ENCODE measurements at places on chromosomes 6 and 20.

GRCh38 chr6:75437421-75437891 is 56.1 kb downstream of the FILIP1 start:
- no peak for DNase-seq

DNA sequence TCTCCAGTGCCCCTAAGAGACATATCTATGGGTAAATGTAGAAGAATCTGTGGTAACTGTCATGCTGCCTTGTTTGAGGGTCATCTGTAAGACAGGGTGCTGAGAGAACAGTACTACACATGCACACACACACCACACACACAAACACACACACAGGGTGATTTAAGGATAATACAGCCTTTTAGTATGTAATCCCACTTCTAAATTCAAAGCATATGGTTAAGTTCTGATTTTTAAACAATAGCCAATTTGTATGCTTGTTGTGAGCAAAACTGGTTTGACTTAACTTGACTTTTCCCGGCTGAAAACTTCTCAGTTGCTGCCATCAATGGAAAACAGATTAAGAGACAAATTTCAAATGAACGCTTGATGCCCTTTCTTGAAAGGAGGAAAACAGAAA is 241.8 kb downstream of the ADGRG6 start:
- no peak for DNase-seq

- DNase-seq = no peak
Observed at GRCh38 chr6:40347571-40348011, 239.6 kb downstream of the LRFN2 start.

DNA sequence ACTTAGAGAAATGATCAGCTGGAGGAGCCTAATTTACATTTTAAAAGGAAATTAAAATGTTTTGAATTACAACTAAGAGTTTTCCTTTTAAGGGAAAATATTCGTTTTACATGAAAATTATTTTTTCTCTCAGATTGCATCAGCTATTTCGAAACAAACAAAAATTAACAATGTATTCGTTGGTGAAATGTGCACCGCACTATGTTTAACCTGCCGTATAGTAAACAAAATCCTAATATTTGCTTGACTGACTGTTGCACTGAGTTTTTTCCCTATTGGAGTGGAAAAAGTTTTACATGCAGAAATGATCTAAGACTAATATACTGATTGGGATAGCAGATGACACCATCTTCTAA is 5.7 kb downstream of the PDE10A start:
- no peak for DNase-seq

DNA sequence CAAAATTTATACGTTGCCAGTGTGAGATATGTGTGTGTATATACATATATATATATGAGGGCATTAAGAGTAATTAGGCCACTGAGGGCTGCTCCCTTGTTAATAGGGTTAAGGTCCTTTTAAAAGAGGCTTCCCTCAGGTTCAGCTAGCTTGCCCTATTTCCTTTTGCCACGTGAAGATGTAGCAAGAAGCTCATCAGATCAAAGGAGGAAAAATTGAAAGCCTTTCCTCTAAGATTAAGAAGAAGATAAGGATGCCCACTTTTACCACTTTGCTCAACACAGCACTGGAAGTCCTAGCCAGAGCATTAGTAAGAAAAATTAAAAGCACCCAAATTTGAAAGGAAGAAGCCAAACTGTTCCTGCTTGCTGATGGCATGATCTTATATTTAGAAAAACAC is 33.2 kb upstream of the ISM1 start:
- no peak for DNase-seq

- no peak for DNase-seq
Observed at GRCh38 chr20:62487-62886, 25.0 kb upstream of the DEFB125 start.

DNA sequence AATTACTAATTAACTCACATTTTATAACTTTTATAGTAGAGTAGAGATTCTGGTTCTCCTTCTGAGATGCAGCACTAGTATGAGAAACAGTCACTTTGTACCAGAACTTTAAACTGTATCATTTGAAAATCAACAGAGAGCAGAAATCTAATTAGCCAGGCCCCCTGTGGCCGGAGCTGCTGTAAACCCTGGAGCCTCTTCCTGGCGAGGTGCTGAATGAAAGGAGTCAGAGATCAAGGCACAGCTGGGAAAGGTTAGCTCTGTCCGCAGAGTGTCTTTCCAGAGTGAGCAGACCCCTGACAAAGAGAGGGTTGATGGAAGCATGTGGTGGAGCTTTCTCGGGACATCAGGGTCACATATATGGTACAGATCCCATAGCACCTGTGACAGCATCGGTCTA is 703.8 kb downstream of the RFPL4B start:
- DNase-seq = no peak

- DNase-seq = no peak
Observed at GRCh38 chr6:1027109-1027794, 284.6 kb upstream of the FOXQ1 start.

- DNase-seq = no peak
Observed at GRCh38 chr6:135311446-135312200, 130.5 kb downstream of the MYB start.

DNA sequence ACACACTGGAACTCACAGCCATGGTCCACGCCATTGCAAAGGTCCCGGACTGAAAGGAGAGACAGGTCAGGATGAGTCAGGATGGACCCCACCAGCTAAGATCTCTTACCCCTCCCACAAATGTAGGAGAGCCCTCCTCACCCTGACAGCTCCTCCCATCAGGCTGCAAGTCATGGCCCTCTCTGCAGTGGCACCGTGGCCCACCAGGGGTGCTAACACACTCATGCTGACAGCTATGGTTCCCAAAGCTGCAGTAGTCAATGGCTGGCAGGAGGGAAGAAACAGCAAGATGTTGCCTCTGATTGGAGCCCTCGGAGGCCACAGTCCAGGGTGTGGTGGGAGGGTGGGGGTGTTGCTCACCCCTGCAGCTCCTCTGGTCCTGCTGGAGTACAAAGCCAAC is 5.7 kb upstream of the RBPJL start:
- DNase-seq = no peak

DNA sequence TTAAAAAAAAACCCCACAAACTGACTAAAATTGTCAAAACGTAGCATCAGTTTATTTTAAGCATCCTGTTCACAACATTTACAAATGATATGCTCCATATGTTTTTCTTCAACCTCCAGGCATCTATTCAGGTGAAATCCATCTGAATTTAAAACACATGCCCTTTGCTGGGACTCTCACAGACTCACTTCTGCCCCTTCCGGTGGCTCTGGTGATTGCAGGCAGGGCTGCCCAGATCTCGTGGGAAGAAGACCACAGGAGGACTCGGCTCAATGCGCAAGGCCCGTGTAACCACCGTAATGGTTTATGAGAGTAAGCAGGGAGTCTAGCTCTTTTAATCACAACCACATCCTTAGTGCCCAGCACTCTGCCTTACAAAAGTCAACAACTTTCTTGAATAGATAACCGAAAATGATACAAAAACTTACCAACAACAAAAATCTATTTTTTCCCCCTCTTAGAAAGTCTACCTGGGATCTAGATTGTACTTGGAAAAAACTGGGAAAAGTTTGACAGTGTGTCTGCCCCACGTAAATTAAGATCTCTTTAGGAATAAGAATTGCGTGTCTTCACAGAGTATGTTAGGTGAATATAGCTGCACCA is 139.1 kb downstream of the KIF16B start:
- peak; percentile 22 for DNase-seq

DNA sequence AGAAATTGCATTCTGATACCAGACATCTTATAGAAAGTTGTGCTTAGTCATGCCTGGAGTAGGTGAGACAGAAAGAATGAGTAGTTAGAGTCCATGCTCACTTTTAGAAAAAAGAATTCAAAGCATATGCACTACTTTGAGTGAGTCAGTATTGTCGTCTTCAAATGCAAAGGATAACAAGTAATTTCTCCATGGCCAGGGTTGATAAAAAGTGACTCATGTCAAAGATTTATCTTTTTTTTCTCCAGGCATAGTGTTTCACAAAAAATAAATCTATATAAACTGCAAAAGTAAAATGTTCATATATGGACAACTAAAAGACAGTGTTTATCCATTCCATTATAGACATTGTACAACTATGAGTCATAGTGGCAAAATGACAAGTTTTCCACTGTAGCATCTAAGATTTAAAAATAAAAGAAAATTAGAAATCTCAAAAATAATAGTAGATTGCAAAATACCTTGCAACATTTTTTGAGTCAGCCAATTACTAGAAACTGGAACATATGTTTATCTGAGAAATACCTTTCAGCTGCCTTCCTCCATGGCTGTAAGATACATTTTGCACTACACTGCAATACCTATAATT is 329.6 kb downstream of the GRIK2 start:
- DNase-seq = no peak

- no peak for DNase-seq
Observed at GRCh38 chr20:48937674-48938073, 16.2 kb downstream of the ARFGEF2 start.

DNA sequence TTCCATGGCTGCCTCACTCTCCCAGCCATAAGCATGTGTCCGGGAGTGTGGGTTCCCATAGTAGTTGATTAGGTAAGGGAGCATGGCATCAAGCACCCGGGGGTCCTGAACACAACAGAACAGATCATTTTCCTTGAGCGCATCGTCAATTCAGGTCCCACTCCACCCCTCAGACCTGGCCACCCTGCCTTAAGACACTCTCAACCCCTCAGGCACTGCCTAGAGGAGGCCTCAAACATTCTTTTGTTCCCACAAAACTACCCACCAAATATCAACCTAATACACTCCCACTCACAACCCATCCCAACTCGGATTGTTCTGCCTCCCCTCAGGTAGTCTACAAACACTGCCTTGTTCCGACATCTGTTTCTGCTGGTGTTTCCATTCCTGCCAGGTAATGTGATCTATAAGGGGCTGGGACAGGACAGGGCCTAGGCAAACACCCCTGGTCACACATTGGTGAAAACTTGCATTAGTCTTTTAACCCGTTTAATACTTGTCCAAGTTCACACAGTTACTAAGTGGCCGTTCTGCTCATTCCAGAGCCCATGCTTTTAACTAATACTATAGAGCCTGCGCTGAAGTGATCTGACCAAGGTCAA is 1.4 kb downstream of the NFS1 start:
- DNase-seq = no peak

- DNase-seq = no peak
Observed at GRCh38 chr6:8914700-8915099, 479.4 kb upstream of the SLC35B3 start.

GRCh38 chr6:156795825-156796224 is 18.6 kb downstream of the ARID1B start:
- DNase-seq = no peak

GRCh38 chr6:143529095-143529494 is 17.6 kb upstream of the FUCA2 start:
- no peak for DNase-seq

DNA sequence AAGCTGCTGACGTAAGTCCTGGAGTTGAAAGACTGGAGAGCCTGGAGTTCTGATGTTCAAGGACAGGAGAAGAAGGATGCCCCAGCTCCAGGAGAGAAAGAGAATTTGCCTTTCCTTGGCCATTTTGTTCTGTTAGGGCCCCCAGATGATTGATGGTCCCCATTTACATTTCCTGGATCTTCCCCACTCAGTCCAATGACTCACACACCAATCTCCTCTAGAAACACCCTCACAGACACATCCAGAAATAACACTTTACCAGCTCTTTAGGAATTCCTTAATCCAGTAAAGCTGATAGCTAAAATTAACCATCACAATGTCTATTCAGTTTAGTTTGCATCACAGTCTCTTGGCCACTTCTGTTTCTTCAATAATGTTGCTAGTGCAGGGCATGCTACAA is 260.2 kb upstream of the IRAK1BP1 start:
- no peak for DNase-seq

DNA sequence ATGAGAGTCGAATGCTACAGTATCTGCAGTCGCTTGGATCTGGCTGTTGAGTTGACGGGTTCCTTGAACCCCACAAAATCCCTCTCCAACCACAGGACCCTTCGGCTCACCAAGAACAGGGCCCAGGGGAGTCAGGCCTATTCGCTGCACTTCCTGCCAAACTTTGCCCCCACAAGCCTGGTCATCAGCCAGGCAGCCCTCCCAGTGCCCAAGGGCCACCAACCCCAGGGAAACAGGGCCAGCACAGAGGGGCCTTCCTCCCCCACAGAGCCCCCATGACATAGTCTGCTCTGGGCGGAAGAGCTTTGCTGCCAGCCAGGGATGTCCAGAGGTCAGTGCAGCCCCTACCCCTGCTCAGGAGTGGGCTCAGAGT is 34.5 kb upstream of the MRGBP start:
- DNase-seq = no peak

DNA sequence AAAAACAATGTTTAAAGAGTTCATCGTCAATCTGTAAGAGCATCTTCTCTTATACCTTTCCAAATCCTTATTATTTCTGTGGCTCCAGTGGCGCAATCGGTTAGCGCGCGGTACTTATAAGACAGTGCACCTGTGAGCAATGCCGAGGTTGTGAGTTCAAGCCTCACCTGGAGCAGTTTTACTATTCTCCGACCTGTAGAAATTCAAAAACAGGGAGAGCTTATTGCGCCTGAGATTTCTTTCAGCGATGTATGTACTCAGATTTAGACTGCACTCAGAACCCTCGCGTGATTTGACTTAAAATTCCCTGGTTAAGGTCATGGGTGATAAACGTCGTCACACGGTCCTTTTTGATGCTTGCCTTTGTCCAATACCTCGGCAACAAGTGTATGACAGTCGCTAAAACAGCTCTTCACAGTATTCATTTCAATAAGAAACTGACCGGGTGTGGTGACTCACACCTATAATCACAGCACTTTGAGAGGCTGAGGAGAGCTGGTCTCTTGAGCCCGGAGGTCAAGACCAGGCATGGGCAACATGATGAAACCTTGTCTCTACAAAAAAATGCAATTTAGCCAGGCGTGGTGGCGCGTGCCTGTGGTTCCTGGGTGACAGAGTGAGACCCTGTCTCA is 11.9 kb downstream of the GPX5 start:
- no peak for DNase-seq

- DNase-seq = no peak
Observed at GRCh38 chr6:136470044-136470443, 80.2 kb downstream of the MAP7 start.

DNA sequence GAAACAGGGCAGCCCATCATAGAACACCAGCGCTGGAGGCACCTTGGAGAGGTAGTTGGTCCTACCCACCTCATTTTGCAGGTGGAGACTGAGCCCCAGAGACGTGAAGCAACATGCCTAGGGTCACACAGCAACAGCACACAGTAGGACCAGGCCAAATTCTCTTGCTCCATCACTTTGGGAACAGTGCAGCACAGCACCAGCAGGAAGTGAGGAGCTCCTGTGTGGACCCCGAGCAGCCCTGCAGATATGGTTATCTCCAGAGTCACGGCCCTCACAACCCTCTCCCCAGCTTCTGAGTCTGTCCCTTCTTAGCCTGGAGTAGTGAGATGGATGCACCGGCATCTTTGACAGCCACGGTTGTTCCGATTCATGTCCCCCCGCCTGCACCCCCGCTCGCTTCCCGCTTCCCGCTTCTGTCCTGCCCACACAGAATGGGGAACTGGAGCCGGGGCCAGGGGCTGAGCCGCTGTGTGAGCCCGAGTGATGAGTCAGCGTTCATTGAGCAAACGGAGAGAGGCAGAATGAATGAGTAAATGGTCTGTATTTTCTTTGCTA is 72.6 kb upstream of the DUSP22 start:
- DNase-seq = no peak

DNA sequence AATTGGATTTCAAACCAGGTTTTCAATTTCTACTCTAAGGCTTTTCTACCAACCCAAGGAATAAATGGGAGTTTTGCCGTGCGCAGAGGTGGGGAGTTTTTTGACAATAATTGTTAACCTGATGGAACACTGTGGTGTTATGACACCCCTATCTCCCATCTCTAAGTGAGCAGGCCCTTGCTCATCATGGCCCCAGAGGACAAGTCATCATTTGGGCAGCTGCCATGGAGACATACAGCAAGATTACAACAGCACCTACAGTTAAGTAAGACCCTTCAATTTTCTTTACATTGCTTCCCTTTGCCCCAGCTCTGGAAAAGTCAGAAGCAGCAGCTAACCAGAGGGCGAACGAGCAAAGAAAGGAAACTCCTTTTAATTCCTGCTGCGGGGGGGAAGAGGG is 54.3 kb downstream of the ADGRF5 start:
- no peak for DNase-seq

Measured in activated T-cell treated with anti-CD3 and anti-CD28 coated beads for 1 hour (primary cell).